Mesenchymal stem cell (in vitro differentiated cells and primary cell): ENCODE measurements at places on chromosomes 3 and 15.

DNA sequence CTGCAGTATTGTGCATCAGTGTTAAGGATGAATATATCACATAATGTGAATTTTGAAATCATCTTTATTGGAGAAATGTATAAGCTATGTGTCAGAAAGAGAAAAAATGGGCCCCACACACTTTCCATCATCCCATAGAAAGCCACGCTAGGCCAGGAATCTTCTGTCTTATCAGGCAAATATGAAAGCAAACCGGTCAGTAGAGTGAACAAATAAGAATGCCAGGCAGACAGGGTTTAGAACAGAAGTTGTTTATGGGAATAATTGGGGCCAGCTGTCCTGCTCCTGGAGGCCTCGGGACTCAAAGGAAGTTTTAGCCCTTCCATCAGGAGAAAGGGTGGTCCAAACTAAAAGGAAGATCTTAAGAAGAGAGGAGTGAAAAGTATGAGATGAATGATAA lies 39.5 kb downstream of the ZNF280D start:
- H3K36me3 ChIP-seq = peaks cover 36% of the 10 kb centered on the region
- DNase-seq = no peak
- H3K27me3 ChIP-seq = no peaks in the 10 kb centered on the region
- H3K4me1 ChIP-seq = no peaks in the 10 kb centered on the region

GRCh38 chr3:23785097-23785645 lies 20.6 kb upstream of the UBE2E1 start:
- no peak overlapping the region for H3K27ac ChIP-seq
- H3K4me1 ChIP-seq = no peaks in the 10 kb centered on the region
- peaks cover 3% of the 10 kb centered on the region for H3K27me3 ChIP-seq

DNA sequence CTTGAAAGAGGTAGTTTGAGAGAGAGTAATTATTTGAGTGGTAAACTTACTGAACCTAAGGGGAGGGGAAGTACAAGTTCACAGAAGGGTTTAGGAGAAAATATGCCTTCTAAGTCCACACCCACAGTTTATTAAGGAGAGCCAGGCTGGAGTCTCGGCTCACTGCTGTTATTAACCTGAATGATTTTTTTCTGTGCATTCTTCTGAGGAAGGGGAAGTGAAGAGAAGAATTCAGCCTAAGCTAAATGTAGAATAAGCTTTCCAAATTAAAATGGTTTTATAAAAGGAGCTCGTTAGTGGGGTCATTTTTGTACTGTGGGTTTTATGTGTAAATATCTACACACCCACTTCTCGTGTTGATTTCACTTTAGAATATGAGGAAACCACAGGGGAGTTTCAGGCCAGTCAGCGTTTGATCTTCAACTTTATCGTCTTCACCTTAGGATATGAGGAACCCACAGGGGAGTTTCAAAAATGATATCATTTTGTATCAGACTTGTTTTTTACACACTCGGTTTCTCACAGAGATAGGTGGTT lies 1.5 kb downstream of the WHAMM start:
- no peaks in the 10 kb centered on the region for H3K27me3 ChIP-seq
- H3K4me1 ChIP-seq = peaks cover 3% of the 10 kb centered on the region
- DNase-seq = peak; percentile 20
- H3K36me3 ChIP-seq = peaks cover 25% of the 10 kb centered on the region
- H3K4me3 ChIP-seq = peak overlapping the region; percentile 83

- no peaks in the 10 kb centered on the region for H3K4me1 ChIP-seq
- no peak overlapping the region for H3K4me3 ChIP-seq
- peak; percentile 31 for DNase-seq
- H3K27me3 ChIP-seq = no peaks in the 10 kb centered on the region
- peaks cover 19% of the 10 kb centered on the region for H3K36me3 ChIP-seq
Observed at GRCh38 chr15:69265347-69265955, 33.3 kb upstream of the PAQR5 start.

DNA sequence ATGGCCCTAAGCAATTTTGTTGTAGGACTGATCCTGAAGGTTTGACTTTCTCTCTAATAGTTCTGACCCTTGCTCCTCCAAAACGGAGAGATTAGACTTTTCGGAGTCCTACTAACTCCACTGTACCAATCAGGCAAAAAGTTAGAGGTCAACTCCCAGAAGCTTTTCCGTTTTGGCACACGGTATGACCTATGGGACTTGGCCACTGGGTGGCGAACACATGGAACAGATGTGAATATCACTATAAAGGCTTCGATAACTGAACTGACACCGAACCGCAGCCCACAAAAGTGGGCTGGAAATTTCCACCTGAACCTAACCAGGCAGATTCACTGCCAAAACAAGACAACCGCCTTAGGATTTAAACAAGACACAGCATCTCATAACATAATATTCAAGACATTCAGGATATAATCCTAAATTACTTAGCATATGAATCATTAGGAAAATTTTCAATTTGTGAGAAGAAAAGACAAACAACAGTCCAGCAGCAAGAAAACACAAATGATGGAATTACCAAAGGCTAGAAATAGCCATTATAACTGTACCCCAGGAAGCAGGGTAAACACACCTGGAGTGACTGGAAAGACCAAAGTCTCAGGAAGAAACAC lies 12.2 kb upstream of the TM2D3 start:
- H3K27me3 ChIP-seq = no peaks in the 10 kb centered on the region
- H3K36me3 ChIP-seq = peaks cover 22% of the 10 kb centered on the region
- no peak overlapping the region for H3K27ac ChIP-seq
- peak; percentile 22 for DNase-seq
- H3K4me3 ChIP-seq = no peak overlapping the region

DNA sequence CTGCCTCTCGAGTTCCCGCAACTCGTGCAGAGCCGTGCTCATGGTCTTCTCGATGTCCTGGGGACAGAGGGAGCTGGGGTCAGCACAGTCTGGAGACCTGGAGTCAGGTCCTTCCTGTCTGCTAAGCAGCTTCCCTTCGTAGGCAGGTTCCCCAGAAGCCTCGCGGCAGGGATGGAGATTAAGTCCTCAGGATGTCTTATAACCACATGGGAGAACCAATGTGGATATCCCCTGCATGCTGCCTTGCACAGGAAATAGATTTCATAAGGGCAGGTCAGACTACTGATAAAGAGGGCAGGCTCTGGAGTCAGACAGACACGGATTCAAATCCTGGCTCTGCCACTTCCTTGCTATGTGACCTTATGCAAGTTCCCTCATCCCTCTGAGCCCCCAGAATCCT lies 22.6 kb upstream of the RAD18 start:
- H3K27ac ChIP-seq = no peak overlapping the region
- peaks cover 11% of the 10 kb centered on the region for H3K27me3 ChIP-seq
- H3K4me3 ChIP-seq = no peak overlapping the region
- no peak for DNase-seq
- H3K4me1 ChIP-seq = no peaks in the 10 kb centered on the region

- H3K4me3 ChIP-seq = no peak overlapping the region
- H3K36me3 ChIP-seq = no peaks in the 10 kb centered on the region
- H3K27me3 ChIP-seq = peaks cover 5% of the 10 kb centered on the region
- H3K4me1 ChIP-seq = no peaks in the 10 kb centered on the region
- no peak overlapping the region for H3K27ac ChIP-seq
- no peak for DNase-seq
Observed at GRCh38 chr3:48232232-48232631, 8.7 kb upstream of the ZNF589 start.

DNA sequence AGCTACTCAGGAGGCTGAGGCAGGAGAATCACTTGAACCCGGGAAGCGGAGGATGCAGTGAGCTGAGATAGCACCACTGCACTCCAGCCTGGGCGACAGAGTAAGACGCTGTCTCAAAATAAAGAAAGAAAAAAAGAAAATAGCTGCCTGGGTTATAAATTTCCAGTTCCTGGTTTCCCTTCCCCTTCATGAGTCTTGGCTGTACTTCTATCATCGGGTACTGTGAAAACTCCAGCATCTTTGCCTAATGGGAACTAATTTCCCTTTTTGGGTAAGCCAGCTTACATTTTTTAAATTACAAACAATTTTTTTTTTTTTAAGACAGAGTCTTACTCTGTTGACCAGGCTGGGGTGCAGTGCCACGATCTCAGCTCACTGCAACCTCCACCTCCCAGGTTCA lies 15.0 kb downstream of the DENND4A start:
- no peak overlapping the region for H3K27ac ChIP-seq
- no peaks in the 10 kb centered on the region for H3K4me1 ChIP-seq
- H3K4me3 ChIP-seq = no peak overlapping the region
- no peaks in the 10 kb centered on the region for H3K27me3 ChIP-seq

- no peak for DNase-seq
- H3K27me3 ChIP-seq = no peaks in the 10 kb centered on the region
- no peaks in the 10 kb centered on the region for H3K36me3 ChIP-seq
- no peak overlapping the region for H3K4me3 ChIP-seq
Observed at GRCh38 chr3:157354722-157355121, 81.9 kb upstream of the PTX3 start.

DNA sequence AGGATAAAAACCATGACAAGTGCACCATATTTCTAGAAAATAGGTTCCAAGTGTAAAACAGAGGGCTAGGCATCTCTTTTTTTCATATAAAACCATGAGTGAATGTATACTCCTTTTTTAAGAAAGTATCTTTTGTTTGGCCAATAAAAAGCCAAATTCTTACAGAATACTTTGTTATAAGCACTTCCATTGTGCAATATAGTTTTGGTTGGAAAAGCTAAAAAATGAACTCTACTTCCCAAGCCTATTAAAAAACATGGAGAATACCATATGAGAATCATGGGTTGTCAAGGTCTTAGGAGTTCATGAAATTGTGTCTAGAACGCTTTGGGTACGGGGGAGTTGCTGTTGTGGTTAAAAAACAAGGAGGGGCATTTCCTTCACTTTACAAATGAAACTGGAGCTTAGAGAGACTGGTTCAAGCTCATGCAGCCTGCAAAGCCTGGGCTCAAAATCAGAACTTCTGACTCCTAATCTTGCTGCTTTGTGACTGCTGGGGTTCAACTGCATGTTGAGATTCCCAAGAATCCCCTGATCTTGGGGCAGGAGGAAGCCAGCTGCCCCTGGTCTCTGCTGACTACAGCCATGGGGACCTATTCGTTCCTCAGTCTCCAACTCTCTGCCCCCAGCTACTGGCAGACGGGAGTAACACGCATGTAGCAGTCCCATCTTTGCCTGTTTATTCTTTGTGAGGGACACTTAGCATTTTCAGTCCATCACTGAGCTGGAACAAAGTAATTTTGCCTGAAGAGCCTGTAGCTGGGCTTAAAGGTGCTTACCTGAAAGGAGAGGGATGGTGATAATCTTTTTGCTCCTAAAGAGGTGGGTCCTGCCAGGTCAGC lies 229.1 kb downstream of the CHST2 start:
- H3K27ac ChIP-seq = no peak overlapping the region
- peaks cover 2% of the 10 kb centered on the region for H3K4me1 ChIP-seq
- DNase-seq = no peak

- peaks cover 85% of the 10 kb centered on the region for H3K36me3 ChIP-seq
- peaks cover 50% of the 10 kb centered on the region for H3K4me1 ChIP-seq
- H3K4me3 ChIP-seq = no peak overlapping the region
- H3K27me3 ChIP-seq = no peaks in the 10 kb centered on the region
- DNase-seq = no peak
Observed at GRCh38 chr3:129562803-129563202, 19.8 kb downstream of the H1-8 start.

DNA sequence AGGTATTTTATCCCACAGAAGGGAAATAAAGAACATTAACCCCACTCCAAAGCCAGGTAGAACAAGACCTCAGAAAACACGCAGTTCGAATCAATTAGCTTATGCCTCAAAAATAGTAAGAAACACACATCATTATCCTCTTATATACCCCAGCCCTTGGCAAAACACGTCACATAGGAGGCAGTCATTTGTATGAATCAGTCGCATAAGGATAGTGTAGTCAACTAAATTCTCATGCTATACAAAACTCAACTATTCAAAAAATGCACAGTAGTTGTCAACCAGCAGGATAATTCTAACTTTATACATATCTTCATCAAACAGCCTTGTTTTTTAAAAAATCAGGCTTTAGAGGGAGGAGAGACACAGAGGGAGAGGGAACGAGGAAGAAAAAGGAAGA lies 298.4 kb downstream of the FOXP1 start:
- H3K27ac ChIP-seq = no peak overlapping the region
- DNase-seq = no peak
- no peak overlapping the region for H3K4me3 ChIP-seq

- H3K4me1 ChIP-seq = peaks cover 3% of the 10 kb centered on the region
- no peak for DNase-seq
Observed at GRCh38 chr3:48896936-48897335, 1.7 kb downstream of the SLC25A20 start.

GRCh38 chr15:41480396-41481140 lies 13.1 kb upstream of the ITPKA start:
- H3K27me3 ChIP-seq = no peaks in the 10 kb centered on the region
- DNase-seq = no peak
- H3K36me3 ChIP-seq = peaks cover 88% of the 10 kb centered on the region

- H3K4me1 ChIP-seq = peaks cover 5% of the 10 kb centered on the region
- H3K27ac ChIP-seq = peak overlapping the region; percentile 95
- H3K27me3 ChIP-seq = no peaks in the 10 kb centered on the region
- DNase-seq = peak; percentile 54
- H3K4me3 ChIP-seq = peak overlapping the region; percentile 96
- peaks cover 2% of the 10 kb centered on the region for H3K36me3 ChIP-seq
Observed at GRCh38 chr15:78076231-78077052, 1.1 kb downstream of the TBC1D2B start.

- H3K36me3 ChIP-seq = peaks cover 34% of the 10 kb centered on the region
- DNase-seq = no peak
- peaks cover 8% of the 10 kb centered on the region for H3K4me1 ChIP-seq
- no peak overlapping the region for H3K4me3 ChIP-seq
- H3K27me3 ChIP-seq = no peaks in the 10 kb centered on the region
- no peak overlapping the region for H3K27ac ChIP-seq
Observed at GRCh38 chr3:8574670-8575322, 69.8 kb downstream of the SSUH2 start.

DNA sequence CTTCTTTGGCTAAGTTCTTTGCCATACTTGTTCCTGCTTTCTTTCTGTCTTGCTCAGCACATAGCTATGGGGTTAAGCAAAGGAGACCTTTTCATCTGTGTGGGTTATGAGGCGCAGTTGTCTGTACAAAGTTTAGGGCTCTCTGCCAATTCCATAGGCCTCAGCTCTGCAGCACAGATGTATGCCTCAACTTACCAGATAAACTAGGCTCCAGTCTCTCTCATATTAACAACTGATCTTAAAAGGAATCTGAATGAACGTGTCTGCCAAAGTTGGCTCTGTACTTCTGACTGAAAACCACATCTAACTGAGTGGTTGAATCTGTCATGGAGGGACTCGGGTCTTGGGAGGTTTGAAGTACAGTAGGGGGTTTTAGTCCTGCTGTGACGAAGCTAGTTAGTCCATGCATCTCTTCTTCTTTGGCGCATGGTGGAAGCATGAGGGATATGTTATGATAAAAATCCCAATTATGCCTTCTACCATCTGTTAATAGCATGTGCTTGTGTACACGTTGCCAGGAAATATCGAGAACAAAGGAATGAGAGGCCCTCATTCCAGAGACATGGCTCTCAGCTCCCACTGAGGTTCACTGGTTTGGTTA lies 114.6 kb upstream of the TSC22D2 start:
- no peaks in the 10 kb centered on the region for H3K36me3 ChIP-seq
- no peak overlapping the region for H3K4me3 ChIP-seq
- peaks cover 4% of the 10 kb centered on the region for H3K4me1 ChIP-seq
- no peaks in the 10 kb centered on the region for H3K27me3 ChIP-seq
- peak overlapping the region; percentile 97 for H3K27ac ChIP-seq
